Activated naive CD8-positive, alpha-beta T cell treated with anti-CD3 and anti-CD28 coated beads for 36 hours (primary cell): ENCODE measurements at places on chromosomes 12 and 14.

GRCh38 chr14:23172096-23172495 lies 11.4 kb downstream of the SLC7A8 start:
- no peak for DNase-seq

- no peak for DNase-seq
Observed at GRCh38 chr14:91419044-91419397, 1.4 kb upstream of the CCDC88C start.

GRCh38 chr12:69661386-69661785 lies 37.7 kb downstream of the BEST3 start:
- DNase-seq: no peak

DNA sequence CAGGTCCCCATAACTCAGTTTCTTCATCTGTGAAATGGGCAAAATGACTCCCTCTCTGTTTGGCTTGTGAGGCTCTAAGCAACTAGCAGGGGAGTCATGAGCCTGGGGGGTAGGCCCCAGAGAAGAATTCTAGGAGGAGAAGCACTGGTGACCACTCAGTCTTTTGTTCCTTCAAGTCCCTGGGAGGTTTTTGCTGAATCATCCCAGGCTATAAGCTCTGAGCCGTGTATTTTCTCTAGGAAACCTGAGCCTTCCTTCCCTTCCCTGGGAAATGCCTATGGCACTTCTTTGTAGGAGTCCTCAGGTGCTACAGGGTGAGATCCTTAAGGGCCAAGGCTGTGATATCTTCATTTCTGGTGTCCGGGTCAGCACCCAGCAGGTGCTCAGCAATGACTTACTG lies 4.5 kb downstream of the RPH3A start:
- no peak for DNase-seq

GRCh38 chr14:91129261-91129660 lies 15.4 kb downstream of the DGLUCY start:
- DNase-seq: no peak

DNA sequence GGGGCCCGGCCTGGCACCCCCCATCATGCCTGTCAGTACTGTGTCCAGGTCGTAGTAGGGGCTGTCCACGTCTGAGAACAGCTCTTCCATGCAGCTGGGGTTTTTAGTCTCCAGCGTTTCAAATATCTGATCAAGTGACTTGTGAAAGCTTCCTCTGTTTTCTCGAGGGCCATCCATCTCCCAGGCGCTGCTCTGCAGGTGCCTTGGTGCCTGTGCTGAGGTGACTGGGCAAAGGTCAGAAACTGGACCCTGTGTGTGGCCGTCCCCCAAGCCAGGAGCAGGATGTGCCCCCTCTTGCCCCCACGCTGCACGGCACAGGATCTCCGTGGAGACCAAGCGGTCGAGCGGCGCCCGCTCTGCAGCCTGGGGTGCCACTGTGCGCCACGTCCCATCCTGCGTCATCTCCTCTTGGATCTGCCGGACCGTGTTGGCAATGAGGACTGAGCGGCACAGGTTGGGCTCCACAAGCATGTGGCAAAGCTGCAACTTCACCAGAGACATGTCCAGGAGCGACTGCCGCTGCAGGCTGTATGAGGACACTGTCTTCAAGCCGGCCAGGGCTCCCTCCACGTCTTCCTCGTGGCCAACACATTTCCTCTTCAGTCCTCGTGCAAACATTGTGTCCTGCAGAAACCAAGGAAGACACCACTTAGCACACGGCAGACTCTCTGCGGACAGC lies 9.4 kb downstream of the CDCA4 start:
- DNase-seq: no peak

DNA sequence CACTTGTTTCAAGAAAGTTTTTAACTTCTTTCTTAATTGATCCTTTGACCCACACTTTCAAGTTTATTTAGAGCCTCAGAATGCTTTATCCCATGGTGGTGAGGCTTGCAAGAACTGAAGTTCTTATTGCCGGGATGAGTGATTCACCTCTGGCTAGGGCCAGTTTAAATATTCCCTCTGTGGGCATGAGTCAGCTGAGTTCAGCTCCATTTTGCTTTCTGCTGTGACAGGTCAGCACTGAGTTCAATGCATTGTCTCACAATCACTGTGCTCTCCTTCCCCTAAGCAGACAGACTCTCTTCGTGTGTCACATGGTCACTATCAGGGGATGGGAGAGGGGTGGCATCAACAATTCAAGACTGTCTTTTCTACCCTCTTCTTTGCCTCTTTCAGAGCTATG lies 514.6 kb upstream of the FBXO33 start:
- no peak for DNase-seq

DNA sequence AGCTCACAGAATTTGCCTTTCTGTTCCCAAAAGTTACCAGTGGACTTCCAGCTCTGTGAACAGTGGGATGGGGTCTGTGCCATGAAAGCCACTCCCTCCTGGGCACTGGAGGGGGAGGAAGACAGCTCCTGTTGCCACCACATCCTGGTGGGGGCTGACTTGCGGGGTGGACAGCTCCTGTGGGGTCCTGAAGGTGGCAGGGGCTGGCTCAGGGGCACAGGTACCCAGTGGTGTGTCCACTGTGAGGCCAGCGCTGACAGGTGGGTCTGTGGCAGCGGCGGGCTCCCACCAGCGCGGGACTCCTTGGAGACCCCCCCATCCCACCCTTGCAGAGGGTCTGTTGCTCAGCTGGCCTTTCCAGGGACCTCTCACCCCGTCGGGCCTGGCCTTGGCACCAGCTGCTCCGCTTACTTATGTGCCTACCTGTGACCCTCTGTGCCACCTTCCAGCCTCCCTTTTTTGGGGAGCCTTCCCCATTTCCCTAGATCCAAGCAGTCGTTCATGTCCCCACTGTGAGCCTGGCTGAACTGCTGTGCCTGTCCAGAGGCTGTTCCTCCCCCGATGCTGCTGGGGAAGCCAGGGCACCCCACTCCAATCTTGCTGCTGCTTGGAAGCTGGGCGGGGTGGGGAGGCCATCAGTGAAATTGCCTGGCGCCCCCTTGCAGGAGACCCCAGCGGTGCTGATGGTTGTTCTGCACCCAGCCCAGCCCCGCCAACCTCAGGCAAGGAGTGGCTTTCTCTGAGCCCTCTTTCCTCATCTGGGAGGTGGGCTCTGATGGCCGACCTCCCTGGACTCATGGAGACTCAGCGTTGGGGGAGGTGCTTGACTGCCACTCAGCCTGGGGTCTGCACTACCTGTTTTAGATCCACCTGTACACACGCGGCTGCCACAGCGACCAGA lies 2.2 kb downstream of the TEDC1 start:
- no peak for DNase-seq

- no peak for DNase-seq
Observed at GRCh38 chr12:124364543-124364942, 69.7 kb downstream of the RFLNA start.

GRCh38 chr14:61451891-61452400 lies 130.6 kb downstream of the PRKCH start:
- DNase-seq: no peak

- DNase-seq: no peak
Observed at GRCh38 chr12:108712165-108712924, 19.0 kb downstream of the CORO1C start.

- no peak for DNase-seq
Observed at GRCh38 chr12:109723311-109723881, 9.8 kb downstream of the FAM222A start.

GRCh38 chr12:7175493-7175892 lies 14.0 kb upstream of the PEX5 start:
- no peak for DNase-seq

DNA sequence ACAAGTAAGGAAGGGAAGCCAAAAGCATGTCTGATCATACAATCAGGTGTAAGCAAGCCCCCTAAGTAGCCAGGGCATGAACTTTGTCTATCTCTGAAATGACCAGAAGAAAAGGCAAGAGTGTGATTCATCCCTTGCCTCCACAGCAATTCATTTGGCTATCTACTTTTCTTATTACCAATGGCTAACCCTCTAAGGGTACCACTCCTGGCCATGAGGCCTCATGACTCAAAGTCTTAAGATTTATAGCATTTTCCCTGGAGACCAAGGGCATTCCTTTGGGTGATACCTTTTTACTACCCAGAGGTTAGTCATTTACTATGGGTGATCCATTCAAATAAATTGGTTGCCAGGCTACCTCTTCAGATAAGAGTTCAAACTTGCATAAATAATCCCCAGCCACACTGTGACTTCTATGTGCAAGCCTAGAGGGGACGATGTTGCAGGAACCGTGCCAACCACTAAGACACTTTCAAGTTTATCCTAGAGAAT lies 1.5 kb upstream of the LGALS3 start:
- DNase-seq: no peak

- DNase-seq: no peak
Observed at GRCh38 chr12:953776-954175, 4.3 kb upstream of the RAD52 start.

GRCh38 chr14:33857650-33858049 lies 93.2 kb downstream of the EGLN3 start:
- DNase-seq: no peak

GRCh38 chr12:5203274-5203673 lies 159.6 kb downstream of the KCNA5 start:
- DNase-seq: no peak

GRCh38 chr14:61489932-61490331 lies 168.6 kb downstream of the PRKCH start:
- DNase-seq: no peak

- no peak for DNase-seq
Observed at GRCh38 chr14:73235531-73236155, 1.7 kb upstream of the PAPLN start.

GRCh38 chr12:58720421-58720820 lies 199.9 kb downstream of the LRIG3 start:
- DNase-seq: no peak

- no peak for DNase-seq
Observed at GRCh38 chr12:75995691-75996090, 35.9 kb downstream of the PHLDA1 start.

DNA sequence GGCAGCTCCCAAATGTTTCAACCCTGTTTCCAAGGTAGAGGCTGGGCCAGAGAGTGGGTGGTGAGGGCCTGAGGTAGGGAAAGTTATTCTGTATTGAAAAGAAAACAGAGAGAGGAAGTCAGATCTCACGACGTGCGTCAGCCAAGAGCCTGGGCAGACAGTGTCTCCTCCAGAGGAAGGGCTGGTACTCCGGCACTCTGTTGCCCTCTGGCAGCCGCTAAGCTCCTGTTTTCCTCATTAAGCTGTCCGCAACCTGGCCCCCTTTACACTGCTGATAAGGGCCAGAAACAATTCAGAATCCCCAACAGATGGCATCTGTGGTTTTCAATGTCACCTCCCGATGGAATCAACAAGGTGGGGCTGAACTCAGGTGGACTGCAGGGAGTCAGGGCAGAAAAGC lies 26.0 kb upstream of the LTBP2 start:
- no peak for DNase-seq

DNA sequence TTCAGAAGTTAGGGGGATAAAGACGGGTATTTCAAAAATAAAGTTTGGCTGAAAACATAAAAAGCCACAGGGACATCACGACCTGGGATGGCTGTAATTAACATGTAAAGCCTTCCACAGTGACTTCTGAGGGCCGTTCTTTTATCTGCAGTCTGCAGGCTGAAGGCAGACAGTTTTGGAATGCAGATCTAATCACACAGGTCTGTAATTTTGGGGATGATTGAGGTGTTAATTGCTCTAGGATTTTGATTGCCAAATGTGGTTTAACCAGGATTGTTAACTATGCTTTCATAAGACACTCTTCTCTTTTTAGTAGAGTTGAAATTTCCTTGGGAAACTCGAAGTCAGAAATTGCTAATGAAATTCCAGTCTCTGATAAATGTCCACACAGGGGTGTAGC lies 355.5 kb downstream of the ATP23 start:
- DNase-seq: no peak

DNA sequence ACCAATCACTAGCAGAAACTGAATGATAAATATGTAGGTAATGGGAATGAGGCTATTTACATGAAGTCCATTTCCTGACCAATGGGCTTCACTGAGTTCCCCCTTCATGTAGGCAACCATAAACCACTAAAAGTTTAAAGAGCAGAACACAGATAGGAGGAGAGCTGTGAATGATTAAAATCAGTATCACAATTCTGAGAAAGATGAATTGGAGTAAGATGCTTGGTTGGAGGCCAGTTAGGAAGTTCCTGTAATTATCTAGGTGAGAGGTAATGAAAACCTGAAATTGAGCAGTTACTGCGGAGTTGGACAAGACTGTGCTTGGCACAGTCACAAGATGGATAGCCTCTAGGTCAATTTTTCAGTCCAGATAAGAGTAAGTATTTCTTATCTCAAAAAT lies 56.6 kb downstream of the GALNT4 start:
- no peak for DNase-seq

- DNase-seq: no peak
Observed at GRCh38 chr12:129413295-129413694, 490.5 kb downstream of the TMEM132D start.

DNA sequence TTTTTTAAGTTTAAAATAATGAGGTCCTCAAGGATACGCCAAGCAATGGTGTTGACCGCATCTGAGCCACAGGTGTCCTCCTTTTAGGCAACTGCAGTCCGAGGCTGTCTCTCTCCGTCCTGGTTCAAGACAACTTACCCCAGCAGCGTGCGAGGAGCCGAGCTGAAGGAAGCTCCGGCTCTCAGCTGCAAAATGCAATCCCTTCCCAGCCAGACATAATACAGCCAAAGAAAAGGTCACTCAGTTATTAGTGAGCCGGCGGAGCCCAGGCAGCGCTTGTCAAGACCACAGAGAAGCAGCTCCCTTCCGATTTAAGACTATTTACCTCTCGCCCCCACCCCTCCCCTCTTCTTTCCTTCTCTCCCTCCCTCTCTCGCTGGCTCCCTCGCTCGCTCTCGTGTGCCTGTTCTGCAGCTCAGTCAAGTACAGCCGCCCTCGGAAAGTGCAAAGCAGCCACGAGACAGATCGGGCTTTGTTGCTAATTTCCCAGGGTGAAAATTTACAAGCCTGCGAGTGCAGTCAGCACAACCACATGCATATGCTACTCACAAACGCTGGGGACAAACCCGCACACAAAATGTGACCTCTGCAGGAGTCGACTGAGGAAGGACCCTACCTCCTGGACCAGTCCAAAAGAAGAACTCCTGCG lies 363 bp upstream of the LMO3 start:
- no peak for DNase-seq

- DNase-seq: no peak
Observed at GRCh38 chr12:85182699-85183098, 97.3 kb upstream of the ALX1 start.

GRCh38 chr12:64639466-64639865 lies 29.2 kb downstream of the RASSF3 start:
- no peak for DNase-seq

GRCh38 chr12:12901158-12901791 lies 9.9 kb downstream of the GPRC5A start:
- no peak for DNase-seq

DNA sequence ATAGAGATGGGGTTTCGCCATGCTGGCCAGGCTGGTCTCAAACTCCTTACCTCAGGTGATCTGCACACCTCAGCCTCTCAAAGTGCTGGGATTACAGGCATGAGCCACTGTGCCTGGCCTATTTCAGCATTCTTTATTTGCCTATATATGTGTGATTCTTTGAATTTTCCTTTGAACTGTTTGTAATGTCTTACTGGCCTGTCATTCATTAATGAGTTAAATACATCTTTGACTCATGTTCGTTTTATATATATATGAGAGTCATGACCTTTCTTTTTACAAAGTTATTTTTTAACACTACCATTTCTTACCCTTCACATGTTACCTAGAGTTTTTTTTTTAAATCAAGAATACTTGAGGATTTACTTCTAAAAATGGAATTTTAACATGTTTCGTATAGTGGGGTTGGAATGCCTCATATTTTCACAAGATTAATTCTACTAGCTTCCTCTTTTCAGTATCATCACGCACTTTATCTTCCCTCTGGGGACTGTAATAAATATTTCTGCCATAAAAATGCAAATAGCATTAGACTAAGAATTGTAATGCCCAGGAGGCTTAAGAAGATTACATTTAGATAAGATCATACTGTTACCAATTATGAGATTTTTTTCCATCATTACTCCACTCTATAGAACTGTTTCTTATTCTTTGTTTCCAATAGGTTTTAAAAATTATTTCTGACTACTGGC lies 66.7 kb downstream of the NTN4 start:
- DNase-seq: no peak
